ENCODE measurements at places on chromosomes 6 and 20.
A peak's percentile ranks its signal among the peaks of the same experiment; 100 is the strongest.

GRCh38 chr20:33875055-33875454, 63.9 kb downstream of the CHMP4B start:
- no peak for DNase-seq

DNA sequence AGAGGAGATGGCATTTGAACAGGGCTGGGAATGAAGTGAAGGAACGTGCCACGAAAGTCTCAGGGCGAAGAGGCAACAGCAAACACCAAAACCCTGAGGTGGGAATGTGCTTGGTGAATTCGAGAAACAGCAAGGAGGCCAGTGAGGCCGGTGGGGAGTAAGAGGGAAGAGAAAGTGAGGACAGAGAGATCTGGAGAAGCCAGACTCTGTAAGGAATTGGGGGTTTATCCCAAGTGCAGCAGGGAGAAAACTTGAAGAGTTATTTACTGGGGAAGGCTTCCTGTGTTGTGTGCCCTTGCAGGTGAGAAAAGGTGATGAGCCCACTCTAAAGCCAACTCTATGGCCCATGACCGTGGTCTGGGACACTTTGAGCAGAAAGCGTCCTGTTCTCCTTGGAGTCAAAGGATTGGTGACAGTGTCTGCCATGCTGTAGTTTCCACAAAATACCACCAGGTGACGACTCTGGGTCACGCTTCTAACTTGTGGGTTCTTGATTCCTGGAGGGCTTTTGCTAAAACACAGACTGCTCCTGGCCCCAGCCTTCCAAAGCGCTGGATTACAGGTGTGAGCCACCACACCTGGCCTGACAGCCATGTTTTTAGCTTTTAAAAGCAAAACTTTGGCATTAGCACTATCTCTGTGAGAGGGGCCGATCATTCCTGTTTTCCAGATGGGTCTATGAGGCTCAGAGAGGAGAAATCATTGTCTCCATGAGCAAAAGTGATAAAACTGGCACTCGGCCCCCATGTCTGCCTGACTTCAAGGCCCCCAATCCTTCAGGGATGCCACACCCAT, 18.0 kb upstream of the CSNK2A1 start:
- DNase-seq = peak; percentile 48

DNA sequence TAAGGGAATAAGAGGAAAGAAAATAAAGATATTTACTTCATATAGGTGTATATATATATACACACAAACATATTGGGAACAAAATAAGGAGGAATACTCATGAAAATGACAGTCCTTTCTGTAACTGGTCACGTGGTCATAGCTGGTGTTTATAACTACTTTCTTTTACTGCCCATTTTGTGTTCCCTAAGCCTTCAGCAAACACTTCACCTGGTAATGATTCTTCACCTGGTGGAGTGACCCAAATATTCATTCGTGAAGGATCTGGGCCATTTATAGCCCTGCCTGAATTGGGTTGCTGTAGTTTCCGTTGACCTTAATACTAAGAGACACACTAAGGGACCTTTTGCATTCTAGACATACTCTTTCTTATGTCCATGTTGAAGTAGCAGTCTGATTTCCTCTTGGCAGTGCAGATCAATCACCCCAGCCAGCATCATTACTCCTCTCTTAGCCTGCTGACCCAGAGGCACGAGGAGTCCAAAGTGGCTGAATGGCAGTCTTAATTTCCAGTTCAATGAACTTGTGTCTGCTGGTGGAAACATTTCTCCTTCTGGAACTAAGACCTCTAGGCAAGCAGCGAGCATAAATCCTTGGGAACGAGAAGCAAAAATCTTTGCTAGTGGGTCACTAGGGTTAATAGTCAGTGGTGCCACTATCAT, 39.9 kb upstream of the IYD start:
- DNase-seq = no peak

- no peak for DNase-seq
Observed at GRCh38 chr20:50980071-50980681, 21.6 kb downstream of the MOCS3 start.

- no peak for DNase-seq
Observed at GRCh38 chr6:116389357-116389756, 18.6 kb downstream of the DSE start.

- no peak for DNase-seq
Observed at GRCh38 chr6:93293460-93293859, 125.9 kb downstream of the EPHA7 start.

GRCh38 chr6:118507636-118508035, 40.5 kb upstream of the PLN start:
- DNase-seq = no peak

- no peak for DNase-seq
Observed at GRCh38 chr20:58774214-58774613, 76.5 kb downstream of the GNAS-AS1 start.

DNA sequence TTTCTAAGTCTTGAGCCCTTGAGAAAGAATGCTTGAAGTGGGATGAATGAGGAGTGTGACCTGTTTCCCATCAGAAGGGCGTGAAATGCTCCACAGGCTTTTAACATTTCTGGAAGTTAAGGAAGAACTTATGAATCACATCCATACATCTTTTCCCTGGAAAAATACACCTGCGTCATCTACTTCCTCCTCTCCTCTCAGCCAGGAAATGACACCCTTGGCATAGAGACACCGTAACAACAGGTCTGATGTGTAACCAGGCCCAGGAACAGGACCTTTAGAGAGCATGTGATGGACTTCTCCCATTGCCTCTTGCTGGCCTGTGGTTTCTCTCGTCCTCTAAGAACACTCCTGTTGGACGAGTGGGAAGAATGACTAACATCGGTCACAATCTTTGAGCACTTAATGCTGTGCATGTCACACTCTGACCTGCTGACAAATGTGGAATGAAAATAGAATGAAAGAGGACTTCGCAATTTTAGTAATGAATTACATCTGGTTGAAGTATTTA, 28.5 kb upstream of the CITED2 start:
- DNase-seq = no peak

- peak; percentile 4 for DNase-seq
Observed at GRCh38 chr6:15871276-15871675, 208.4 kb upstream of the DTNBP1 start.

GRCh38 chr20:19840111-19840710, 82.2 kb downstream of the RIN2 start:
- no peak for DNase-seq

- DNase-seq = no peak
Observed at GRCh38 chr6:33987531-33988021, 158.3 kb downstream of the GRM4 start.

- DNase-seq = no peak
Observed at GRCh38 chr20:32437391-32438074, 79.4 kb downstream of the ASXL1 start.

DNA sequence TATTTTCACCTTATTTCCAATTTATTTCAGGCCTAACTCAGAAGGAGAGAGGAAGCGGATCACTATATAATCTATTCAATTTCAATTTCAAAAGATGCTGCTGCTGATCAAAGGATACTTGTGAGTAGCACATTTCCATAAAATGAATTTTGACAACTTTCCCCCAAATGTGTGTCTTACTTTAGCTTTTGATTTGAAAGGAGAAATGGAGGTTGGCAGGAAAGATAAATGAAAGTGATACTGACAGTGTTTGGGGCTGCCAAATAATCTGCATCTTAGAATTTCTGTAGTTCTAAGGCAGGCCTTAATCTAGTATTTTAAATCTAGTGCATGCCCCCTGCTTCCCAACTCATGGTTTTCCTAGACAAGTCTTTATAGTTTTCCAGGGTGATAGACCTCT, 535.4 kb downstream of the DOK5 start:
- DNase-seq = no peak

DNA sequence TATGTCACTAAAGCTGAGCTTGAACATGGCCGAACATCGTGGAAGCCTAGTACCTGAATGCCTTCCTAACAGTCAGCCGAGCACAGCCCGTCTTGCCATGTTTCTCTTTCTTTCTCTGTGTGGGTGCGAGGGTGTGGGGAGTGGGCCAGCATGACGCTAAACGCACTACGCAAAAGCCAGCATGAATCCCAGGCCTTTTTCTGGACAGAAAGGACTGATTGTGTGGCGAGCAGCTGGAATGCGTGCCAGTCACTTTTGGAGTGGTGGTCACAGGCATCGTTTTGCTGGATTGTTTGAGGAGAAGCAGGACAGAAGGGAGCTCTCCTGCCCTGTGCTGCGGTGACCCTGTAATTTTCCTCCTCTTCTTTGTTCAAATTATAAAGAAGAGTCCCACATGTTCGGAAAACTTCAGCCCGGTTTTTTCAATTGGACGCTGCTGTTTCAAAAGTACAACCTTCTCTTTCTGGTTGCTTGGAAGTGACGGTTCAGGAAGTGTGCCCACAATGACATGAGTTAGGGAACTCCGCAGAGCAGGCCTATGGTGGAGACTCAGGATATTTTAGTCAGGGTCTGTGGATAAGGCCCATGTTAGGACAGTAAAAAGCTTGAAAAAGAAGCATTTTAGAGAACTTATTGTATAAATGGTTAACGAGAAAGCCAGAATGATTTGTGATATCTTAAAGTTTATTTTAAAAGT, 54.3 kb downstream of the PDE7B start:
- DNase-seq = no peak

Data from NCI-H524 treated with DMSO at 0.1 percent for 48 hours (cell line).